Suprapubic skin (tissue), 4 donors: ENCODE measurements at places on chromosomes 13 and 19. TPM values are rescaled to one million over a fixed set of nuclear protein-coding genes. Genes with fewer than 3 reads are reported as not detected.

The ADAMTSL5 gene
- total RNA-seq = 3.5 TPM

The PLK5 gene
- total RNA-seq = not detected

The SULT2A1 gene
- not detected for total RNA-seq

The GPR18 gene
- not detected for total RNA-seq

The TMEM145 gene
- not detected for total RNA-seq

The KCTD4 gene
- total RNA-seq = 2.3 TPM

The SHISA7 gene
- not detected for total RNA-seq

The NLRP7 gene
- not detected for total RNA-seq

The LHFPL6 gene
- 19.4 TPM for total RNA-seq

The ATP1A3 gene
- total RNA-seq = not detected

The FFAR3 gene
- not detected for total RNA-seq

The SMIM44 gene
- total RNA-seq = not detected

The MED25 gene
- total RNA-seq = 41.4 TPM

The PABPC3 gene
- 0.29 TPM for total RNA-seq

The TEX101 gene
- total RNA-seq = not detected

The OXGR1 gene
- total RNA-seq = 11.9 TPM

The ZNF491 gene
- total RNA-seq = 0.48 TPM

The CDC16 gene
- 66.0 TPM for total RNA-seq
